ENCODE measurements at places on chromosomes 5 and 9.

DNA sequence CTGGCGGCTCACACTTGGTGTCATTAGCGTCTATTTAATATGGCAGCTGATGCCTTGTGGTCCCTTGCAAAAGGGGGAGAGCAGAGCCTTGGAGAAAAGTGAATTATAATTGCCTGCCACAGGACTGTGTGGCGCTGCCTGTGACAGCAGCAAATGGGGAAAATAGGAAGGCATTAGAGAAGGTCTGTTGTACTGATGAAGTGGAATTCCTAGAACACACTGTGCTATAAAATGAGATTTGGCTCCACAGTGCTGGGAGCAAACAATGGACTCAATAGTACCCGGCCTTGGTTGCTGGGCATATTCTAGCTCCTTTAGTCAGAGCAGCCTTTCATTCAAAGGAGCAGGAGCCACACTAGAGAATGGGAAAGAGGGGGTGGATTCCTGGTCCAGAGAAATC lies 21.3 kb downstream of the SEMA6A start:
- DNase-seq = no peak

DNA sequence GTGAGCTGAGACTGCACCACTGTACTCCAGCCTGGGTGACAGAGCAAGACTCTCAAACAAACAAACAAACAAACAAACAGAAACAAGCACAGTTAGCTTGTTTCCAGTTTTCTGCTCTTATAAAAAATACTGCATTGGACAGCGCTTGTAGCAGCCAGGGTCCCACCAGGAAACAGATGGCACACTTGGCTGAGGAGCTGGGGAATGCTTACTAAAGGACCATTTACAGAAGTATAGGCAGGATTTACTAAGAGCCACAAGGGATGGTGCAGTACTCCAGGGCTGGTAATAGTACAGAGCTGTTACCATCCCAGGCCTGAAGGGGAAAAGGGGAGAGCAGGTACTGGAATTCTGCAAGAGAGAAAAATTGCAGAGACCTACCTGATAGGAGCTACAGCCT lies 5.2 kb upstream of the ANKS6 start:
- DNase-seq = no peak

GRCh38 chr5:150469718-150470469 lies 20.4 kb upstream of the RPS14 start:
- no peak for DNase-seq

DNA sequence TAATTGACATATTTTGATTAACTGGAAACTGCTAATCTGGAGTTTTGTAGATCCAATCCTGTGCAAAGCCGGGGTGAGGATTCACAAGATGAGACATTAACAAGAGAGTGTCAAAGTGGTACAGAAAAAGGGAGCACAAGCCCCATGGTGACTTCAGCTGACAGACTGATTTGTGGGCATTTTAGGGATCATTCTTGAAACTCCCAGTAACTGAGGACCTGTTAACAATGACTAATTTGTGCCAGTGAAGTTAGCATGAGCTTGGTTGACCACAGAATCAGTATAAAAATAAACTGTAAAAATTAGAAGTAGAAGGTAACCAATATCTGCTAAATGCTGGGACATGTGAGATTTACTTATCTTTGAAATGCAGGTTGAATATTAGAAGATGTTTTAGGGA lies 1578.3 kb downstream of the EFNA5 start:
- DNase-seq = no peak

- DNase-seq = no peak
Measured at GRCh38 chr5:126003309-126003708, 419.9 kb upstream of the GRAMD2B start.

DNA sequence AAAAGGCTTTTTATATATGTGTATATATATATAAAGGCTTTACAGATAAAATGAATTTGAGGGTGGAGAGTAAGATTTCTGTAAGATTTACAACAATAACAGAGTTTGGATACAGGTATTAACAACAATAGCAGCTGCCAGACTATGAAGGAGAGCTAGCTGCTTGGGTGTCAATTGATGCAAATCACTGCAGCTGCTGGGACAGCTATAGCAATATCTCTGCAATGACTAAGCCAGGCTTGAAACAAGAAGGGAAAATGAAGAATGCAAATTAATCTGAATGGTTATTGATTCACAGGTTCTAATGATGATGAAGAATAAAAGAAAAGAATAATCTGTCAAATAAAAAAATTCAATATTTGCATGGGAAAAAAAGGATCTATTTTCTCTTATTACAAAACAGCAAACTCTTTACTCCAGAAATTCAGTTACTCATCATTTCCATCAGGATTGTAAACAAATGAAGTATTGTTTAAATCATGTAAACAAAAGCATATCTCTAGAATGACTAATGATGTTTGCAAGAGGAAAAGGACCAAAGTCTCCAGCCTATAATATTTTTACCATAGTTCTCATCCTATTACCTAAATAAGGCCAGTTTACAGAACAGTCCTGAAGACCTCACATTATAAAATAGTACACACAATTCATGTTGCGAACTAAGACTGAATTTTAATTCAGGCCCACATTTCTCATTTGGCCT lies 219.0 kb downstream of the HTR1A start:
- no peak for DNase-seq

DNA sequence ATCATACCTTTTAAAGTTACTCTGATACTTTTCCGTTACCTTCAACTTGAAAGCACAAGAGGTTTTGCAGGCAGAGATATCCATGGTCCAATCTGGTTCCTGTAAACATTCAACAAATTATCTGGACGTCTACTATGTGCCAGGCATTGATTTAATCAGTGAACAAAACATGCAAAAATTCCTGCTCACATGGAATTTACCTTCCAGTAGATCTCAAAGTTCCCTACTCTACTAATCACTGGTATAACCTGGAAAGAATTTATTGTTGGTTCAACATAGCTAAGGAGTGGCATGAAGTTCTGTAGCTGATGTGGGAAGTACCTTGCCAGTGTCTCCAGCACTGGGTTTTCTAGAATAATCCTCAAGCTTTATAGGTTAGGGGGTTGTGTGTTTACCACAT lies 9.8 kb downstream of the OCLN start:
- DNase-seq = no peak

DNA sequence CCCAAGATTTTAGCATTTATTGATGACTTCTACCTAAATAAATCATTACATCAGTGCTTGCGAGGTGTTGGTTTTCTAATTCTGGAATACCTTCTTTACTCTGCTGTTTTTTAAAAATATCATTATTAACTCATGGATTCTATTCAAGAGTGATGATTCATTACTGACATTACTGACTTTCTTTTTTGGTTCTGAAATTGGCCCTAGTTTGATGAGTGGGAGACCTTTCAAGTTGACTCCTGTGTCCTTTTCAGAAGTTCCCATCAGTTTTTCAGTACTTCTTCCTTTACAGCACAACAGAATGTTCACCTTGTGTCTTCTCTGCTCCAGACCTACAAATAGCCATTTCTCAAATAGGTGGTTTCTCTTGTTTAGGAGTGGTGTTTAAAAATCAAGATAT lies 114.1 kb downstream of the PCSK5 start:
- DNase-seq = no peak

DNA sequence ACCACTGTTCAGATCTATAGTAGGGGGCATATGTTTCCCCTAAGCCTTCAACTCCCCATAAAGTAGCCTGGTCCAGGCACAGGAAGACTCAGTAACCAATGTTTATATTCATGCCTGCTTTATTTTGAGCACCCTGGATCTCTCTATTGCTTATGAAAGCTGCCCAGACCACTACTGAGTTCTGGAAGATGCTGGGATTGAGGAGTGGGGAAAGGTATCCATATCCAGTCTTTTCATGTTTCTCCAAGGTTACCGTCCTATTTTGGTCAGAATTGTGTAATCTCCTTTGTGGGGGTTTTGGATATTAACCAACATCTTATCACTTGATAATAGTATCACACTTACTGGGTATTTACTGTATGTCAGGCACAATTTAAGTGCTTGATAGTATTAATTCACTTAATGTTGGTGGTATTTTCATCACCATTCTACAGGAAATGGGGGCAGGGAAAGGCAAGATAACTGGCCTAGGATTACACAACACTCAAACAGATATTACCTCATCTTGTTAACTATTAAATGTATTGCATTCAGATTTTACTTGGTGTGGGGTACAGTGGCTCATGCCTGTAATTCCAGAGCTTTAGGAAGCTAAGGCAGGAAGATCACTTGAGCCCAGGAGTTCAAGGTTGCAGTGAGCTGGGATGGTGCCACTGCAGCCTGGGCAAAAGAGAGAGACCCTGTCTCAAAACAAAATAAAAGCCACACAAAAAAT lies 36.3 kb downstream of the RUSC2 start:
- DNase-seq = no peak

GRCh38 chr9:119794836-119795235 lies 425.6 kb upstream of the BRINP1 start:
- no peak for DNase-seq

DNA sequence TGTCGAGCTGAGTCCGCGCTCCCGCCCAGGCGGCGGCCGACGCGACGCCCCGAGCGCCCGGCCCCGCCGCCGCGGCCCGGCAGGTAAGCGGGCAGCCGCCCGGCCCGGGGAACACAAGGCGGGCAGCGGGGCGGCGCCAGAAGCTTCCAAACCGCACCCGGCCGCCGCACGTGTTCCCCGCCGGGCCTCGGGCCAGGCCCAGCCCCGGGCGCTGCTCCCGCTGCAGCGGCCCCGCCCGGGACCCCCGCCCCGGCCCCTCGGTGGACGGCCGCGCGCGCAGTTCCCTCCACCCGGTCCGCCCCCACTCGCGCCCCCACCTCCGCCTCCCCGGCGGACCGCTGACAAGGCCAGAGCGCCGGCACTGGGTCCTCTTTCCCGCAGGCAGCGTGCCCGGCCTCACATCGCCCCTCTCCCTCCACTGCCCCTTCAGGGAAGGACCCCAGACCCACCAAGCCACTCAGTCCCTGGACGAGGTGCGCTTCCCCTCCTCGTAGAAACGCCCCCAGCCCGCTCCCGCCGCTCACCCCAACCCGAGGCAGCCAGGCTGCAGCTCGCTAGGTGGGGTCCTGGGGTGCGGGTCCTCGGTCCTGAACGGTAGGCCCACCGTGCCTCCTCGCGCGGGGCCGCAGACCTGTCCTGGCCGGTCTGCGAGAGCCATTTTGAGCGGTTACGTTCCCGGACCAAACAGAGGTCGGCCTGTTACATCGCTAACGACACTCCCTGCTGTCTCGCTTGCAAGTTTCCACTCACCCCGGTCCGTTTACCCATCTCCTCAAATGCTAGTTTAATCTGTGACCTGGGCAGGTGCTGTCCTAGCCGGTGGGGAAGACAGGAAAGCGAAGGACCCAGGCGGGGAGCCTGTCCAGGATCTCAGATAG lies 475 bp downstream of the WDR5 start:
- DNase-seq = no peak

DNA sequence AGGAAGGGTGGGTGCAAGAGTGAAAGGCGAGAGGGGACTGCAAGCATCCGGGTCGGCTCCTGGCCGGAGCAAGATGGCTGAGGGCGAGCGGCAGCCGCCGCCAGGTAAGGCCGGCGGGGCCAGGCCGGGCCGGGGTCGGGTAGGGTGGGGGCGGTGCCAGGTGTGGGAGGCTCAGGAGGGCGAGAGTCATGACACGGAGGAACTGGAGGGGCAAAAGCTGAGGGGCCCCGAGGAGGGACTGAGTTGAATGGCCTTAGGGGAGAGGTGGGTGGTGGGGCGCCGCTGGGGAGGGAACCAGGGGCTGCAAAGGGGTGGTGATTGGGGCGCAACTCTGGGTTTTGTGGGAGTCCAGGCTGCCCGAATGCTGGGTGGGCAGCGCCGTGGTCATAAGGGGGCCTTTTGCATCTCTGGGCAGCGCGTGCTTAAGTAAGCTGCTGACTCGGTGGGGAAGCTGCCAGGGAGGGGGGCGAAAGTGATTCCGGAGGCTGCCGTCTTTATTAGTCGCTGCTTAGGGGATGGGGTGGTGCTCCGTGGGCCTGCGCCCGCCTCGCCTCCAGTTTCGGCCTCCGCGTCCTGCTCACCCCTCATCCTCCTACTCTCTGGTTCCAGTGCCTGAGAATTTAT lies 425 bp downstream of the PTPA start:
- DNase-seq = no peak

DNA sequence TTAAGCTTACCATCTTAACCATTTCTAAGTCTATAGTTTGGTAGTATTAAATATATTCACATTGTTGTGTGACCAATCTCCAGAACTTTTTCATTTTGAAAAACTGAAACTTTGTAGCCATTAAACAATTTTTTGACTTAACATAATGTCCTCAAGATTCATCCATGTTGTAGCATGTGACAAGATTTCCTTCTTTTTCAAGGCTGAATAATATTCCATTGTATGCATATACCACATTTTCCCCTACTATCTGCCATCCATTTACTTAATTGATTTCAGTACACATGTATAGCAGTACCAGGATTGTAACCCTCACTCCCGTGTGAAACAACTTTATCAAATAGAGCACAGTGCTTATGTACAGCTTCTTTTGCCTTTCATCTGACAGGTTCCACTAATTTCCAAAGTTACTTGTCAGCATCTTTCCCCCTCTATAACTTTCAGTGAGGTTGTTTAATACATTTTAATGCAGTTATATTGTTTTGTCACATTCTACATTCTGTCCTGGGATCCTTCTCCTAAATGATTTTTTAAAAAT lies 7.4 kb upstream of the GNPDA1 start:
- DNase-seq = no peak

- DNase-seq = no peak
Measured at GRCh38 chr5:171309276-171310211, 496 bp downstream of the TLX3 start.

- no peak for DNase-seq
Measured at GRCh38 chr5:17257705-17258273, 40.4 kb downstream of the BASP1 start.

DNA sequence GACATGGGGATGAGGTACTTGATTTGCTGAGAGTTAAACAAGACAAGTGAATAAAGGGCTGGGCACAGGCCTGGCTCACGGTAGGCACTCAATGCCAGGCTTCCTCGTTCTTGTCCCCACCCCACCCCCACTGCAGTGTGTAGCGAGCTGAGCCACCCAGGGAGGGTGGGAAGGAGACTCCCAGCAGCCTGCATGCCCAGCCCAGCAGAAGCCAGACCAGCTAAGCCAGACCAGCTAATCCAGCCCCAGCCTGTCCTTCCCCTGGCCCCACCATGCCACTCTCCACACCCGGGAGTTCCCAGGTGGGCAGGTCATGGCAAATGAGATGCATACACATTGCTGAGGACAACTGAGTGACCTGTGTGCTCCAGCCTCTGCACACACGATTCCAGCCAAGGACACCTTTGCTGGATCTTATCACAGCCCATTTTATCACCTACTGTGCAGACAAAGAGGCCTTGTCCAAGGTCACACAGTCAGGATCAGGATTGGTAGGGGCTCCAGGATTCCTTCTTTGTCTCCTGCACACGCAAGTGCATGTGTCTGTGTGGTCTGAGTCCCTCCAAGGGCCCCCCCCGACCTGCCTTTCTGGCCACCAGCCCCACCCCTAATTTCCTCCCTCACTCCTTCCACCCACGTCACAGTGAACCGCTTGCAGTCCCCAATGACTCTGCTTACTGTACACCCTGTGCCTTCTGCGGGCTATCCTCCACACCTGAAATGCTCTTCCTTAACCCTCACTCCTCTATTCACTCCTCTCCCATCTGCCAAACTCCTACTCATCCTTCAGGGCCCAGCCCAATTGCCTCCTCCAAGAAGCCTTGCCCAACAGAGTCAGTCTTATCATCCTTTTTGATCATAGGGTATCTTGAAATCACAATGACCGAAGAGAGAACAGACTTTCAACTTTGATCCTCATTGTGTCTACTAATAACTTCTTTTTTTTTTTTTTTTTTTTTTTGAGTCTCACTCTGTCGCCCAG lies 26.6 kb downstream of the DUSP1 start:
- no peak for DNase-seq

GRCh38 chr5:1827886-1828397 lies 26.7 kb downstream of the NDUFS6 start:
- no peak for DNase-seq

GRCh38 chr9:684054-684890 lies 157.2 kb upstream of the DMRT1 start:
- no peak for DNase-seq

All from esophagus squamous epithelium (tissue), 5 donors.